ENCODE measurements at places on chromosomes 2 and 18.
A peak's percentile ranks its signal among the peaks of the same experiment; 100 is the strongest.

- DNase-seq: peak; percentile 92
These were observed 12.4 kb downstream of the COPS8 start for GRCh38 chr2:237097911-237098702.

- no peak for DNase-seq
These were observed 99.4 kb upstream of the MSH2 start for GRCh38 chr2:47303341-47304148.

DNA sequence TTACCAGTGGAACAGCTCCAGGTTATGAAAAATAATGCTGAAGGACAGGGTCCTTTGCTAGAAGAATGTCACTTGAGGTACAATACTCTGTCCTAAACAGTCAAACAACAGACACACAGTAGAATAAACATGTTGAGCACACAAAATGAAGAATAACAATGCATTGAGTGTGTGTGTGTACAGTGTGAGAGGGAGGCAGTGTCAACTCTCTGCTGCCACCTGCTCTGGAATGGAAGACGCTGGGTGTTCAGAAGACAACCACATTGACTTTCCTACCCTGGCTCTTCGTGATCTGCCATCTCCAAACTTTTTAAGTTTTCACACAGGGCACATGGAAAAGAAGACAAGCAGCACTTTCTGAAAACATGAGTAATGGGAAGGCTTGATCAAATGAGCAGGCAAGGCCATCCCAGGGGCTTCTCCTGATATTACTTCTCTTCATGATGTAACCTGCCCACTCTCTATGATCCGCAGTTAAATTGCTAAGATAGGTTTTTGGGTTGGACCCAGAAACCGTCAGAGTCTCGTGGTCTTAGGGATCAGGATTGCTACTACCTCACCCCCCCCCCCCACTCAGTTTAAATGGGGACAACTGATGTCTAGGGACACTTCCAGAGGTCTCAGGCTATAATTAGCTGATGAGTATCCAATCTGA is 533.2 kb upstream of the TNP1 start:
- DNase-seq: no peak

DNA sequence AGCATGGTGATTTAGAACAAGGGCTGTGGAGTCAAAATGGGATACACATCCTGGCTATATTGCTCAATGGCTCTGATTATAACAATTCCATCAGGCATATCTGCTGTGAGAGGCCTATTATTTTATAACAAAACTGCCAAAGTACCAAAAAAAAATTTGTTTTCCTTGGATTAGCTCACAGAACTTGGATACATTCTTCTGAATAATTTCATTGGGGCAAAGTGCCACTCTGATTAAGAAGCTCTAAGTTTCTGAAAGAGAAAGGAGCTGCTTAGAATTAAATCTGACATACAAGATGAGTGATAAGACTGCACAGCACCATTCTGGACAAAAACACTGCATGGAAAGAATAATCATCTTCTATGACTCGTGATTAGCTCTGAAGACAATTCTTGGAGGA is 85.7 kb downstream of the SMC6 start:
- no peak for DNase-seq

- no peak for DNase-seq
These were observed 14.4 kb downstream of the MYCN start for GRCh38 chr2:15954761-15955160.
